Ovary (tissue), 10 donors: ENCODE measurements at places on chromosomes 7 and 10. TPM values are rescaled to one million over a fixed set of nuclear protein-coding genes. Genes with fewer than 3 reads are reported as not detected.

- no peak for DNase-seq
These were observed 464.9 kb upstream of the NRP1 start for GRCh38 chr10:33799281-33799943.

DNA sequence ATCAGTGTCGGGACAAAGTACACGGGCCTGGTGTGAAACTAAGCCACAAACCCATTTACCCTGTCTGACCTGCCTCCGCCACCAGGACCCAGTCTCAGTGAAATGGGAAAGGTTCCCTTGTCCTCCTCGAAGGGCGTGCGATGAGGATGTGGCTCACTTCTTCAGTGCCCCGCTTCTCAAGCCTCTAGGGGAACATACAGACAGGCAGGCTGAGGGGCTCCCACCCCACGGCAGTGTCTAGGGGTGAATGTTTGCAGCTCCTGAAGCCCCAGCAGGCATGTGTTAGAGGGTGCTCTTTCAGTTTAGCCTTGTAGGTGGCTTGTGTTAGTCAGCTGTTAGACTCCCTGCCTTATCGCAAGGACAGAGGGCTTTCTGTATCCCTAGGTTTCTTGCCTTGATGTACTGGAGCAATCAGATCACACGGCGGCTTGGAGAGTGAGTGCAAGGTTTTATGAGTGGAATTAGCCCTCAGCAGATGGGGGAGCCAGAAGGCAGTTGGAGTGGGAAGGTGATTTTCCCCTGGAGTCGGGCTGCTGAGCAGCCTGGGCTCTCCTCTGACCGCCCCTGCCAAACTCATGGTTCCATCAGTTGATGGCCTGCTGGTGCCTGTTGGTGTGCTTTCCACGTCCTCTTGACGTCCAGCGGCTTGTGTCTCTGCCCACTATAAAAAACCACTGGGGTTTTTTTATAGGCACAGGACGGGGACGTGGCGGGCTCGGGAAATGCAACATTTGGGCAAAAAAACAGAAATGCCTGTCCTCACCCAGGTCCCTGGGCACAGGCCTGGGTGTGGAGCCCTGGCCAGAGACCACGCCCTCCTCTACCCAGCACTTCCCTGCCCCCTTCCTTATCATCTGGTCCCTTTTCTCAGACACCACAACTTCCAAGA lies 759 bp downstream of the NUDT1 start:
- DNase-seq: no peak

TRIL gene
- total RNA-seq: 2.0 TPM

- no peak for DNase-seq
These were observed 7.7 kb downstream of the PON1 start for GRCh38 chr7:95316588-95316987.

- DNase-seq: no peak
These were observed 106.4 kb upstream of the GJD4 start for GRCh38 chr10:35498693-35499092.

MYH16 gene
- not detected for total RNA-seq

DNA sequence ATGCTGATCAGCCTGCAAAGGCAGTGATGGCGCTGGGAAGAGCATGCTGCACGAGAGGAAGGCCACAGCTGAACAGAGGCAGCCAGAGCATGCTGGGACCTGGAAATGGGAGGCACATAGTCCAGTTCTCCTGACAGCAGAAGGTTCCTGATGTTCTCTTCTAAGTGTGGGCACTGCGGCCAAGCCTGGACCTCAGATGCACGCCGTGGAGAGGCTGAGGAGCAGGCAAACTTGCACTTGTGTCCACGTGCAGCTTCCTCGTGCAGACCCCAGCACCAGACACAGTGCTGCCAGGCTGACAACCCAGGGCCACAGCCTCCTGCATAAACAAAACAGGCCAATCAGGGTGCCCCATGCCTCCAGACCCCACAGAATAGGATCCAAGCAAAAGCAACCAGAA lies 93.5 kb upstream of the LANCL2 start:
- DNase-seq: no peak

- no peak for DNase-seq
These were observed 328.4 kb upstream of the GNAI1 start for GRCh38 chr7:79806161-79806734.

UPP1 gene
- total RNA-seq: 13.5 TPM
